ENCODE measurements at places on chromosomes 1 and 21.
A peak's percentile ranks its signal among the peaks of the same experiment; 100 is the strongest.

DNA sequence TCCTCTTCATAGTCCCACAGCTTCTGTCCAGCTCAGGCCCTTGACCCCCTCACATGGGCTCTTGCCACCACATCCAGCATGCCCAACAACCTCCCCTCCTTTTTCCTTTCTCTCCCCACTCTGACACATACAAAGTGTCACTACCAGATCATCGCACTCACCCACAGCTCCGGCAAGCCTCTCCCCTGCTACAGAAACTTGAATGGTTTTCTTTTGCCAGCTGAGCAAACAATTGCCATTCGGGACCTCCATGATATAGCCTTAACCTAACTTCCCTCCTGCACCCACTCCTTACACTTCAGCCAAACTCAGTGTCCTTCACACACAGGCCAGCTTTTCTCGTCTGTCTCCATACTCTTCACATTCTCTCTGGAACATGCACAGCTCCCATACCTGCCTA lies 43.3 kb downstream of the MAB21L3 start:
- no peak for DNase-seq

DNA sequence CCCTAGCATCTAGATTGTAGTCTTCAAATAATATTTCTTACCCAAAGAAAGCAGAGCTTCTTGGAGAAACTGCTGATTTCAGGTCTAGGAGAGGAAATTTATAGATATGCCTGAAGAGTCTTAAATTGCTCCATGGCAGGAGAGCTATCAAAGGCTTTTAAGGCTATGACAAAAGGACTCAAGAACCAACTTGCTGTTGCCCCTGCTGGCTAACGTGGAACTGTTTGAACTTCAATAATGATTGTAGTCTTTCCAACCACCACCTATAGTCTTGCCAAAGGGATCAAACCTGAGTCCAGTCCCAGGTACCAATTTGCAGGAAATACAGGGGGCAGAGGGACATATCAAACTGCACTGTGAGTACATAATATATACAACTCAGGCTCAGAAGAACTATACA lies 336.2 kb upstream of the ESRRG start:
- no peak for DNase-seq

- DNase-seq = no peak
Measured at GRCh38 chr1:192830595-192831246, 21.9 kb downstream of the RGS2 start.

GRCh38 chr1:156451505-156452160 lies 48.9 kb downstream of the MEF2D start:
- DNase-seq = no peak

DNA sequence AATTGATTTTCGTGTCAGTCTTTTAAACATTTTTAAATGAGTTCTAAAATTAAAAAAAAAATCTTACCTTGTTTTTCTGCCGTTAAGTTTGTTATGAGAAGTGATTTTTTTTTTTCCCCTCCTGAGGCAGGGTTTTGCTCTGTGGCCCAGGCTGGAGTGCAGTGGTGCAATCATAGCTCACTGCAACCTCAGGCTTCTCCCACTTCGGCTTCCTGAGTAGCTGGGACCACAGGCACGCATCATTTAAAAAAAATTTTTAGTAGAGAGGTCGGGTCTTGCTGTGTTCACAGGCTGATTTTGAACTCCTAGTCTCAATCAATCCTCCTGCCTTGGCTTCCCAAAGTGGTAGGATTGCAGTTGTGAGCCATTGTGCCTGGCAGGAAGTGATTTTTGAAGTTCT lies 41.1 kb downstream of the MTR start:
- DNase-seq = no peak

GRCh38 chr1:228050571-228051231 lies 31.8 kb upstream of the ARF1 start:
- no peak for DNase-seq

DNA sequence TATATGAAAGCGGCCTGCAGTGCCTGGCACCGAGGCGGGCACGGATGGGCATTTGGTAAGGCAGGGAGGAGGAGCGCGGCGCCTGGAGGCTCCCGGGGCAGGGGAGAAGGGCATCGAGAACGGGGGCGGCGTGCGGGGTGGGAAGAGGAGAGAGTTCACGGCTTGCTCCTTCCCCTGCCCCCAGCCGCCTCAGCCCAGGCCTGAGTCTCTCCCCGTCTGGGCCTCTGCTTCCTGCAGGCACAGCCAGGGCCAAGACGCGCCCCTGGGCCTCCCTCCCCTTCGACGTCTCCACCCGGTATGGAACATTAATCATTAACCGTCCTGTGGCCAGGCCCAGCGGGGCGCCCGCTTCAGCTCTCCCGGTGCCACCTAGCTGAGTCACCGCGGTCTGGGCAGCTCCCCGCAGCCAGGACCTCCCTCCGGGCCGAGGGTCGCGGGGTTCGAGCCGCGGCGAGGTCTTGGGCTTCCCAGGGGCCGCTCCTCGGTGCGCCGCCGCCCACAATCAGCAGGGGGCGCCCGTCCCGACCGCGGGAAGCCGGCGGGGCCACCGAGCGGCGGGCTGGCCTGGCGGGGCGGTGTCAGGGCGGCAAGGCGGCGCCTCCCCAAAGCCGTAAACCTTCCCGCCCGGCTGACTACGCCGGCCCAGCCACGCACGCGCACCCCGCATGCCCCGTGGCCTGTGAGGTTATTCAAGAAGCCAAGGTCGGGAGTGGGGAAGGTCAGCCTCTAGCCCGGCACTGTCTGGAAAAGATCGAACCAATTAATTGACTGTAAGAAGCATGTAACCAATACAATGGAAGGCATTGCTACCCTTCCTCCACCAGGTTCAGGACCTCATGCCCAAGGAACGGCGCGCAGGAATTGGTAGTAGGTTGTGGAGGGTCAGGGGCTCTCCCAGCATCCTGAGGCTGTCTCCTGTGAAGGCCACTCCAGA lies 23.4 kb upstream of the RD3 start:
- peak; percentile 90 for DNase-seq

DNA sequence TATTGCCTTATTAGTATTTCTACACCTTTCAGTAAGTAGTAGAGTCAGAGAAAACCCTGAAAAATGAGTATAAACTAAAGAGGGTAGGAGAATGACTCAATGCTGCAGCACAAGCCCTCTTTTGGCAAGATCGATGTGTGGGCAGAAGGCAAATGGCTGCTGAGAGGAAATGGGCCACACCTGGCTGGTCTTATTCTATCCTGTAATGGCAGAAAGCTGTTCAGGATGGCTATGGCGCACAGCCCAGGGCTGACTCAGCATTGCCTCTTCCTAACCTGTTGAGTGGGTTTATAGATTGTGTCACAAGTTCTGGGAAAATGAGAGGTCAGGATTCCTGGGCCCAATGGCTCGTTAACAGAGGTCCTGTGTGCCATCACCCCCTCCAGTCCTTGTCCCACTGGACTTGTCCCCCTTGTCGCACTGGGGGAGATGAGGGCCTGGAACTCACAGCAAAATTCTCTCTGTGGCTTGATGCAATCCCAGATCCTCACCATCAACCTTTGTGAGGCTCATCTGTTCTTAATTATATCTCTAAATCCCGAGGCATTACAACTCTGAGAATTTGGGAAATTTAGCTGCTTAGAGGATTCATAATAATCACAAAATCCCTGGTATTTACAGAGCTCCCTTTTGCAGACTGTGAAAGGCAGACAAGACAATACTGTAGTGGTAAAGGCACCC lies 13.2 kb downstream of the HMGB4 start:
- DNase-seq = no peak

GRCh38 chr1:215987092-215987875 lies 420.2 kb downstream of the KCTD3 start:
- DNase-seq = no peak

GRCh38 chr1:157806431-157807149 lies 13.3 kb downstream of the FCRL1 start:
- no peak for DNase-seq

DNA sequence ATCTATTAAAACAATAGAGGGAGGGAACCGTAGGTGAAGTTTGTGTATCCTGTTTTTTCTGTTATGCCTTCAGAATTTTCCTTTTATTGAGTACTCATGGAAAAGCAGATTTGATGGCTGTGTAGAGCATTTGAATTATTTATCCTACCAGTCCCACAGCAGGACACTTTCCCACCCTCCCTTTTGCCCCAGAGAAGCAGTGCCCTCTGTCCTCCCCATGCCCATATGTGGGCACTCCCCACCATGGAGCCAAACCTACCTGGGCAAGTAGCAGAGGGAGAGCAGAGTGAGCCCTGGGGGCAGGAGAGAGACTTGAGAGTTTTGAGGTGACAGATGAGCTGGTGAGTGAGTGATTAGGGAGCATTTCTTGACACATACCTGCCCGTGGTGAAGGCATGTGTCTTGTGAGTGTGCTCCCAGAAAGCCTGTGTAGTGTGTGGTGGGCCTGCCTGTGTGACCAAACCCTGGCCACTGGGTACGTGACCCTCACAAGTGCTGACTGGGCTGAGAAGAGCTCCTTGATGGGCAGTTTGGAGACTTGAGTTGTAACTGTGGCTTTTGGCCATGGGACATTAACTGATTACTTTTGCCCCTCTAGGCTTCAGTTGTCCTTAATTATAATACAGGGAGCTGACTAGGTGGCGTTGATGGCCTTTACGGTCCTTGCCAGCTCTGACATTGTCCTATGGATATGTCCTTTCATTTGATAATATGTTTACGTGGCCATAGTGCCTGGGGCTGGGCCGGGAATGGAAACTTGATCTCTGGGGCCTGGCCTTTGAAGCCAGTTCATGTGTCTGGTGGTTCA lies 3.6 kb downstream of the PSEN2 start:
- DNase-seq = no peak

DNA sequence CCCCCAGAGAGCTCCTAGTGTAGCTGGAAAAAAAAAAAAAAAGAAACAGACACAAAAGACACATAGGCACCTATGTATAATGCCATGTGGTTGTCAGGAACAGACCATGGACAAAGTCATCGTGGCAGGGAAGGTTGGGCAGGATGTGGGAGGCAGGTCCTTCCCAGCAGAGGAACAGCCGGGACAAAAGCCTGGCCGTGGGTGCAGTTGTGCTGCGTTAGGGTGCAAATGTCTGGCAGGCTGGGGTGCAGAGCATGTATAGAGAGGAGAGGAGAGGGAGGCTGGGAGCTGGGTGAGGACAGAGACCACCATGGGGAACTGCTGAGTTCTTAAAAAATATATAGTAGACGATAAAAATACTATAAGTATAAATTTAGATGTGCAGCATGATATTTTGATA lies 125.7 kb upstream of the C1orf174 start:
- no peak for DNase-seq

- DNase-seq = no peak
Measured at GRCh38 chr1:61241411-61241838, 159.1 kb downstream of the NFIA start.

- DNase-seq = no peak
Measured at GRCh38 chr1:216958569-216958968, 235.3 kb upstream of the ESRRG start.

- no peak for DNase-seq
Measured at GRCh38 chr1:184068354-184068753, 16.8 kb downstream of the TSEN15 start.

DNA sequence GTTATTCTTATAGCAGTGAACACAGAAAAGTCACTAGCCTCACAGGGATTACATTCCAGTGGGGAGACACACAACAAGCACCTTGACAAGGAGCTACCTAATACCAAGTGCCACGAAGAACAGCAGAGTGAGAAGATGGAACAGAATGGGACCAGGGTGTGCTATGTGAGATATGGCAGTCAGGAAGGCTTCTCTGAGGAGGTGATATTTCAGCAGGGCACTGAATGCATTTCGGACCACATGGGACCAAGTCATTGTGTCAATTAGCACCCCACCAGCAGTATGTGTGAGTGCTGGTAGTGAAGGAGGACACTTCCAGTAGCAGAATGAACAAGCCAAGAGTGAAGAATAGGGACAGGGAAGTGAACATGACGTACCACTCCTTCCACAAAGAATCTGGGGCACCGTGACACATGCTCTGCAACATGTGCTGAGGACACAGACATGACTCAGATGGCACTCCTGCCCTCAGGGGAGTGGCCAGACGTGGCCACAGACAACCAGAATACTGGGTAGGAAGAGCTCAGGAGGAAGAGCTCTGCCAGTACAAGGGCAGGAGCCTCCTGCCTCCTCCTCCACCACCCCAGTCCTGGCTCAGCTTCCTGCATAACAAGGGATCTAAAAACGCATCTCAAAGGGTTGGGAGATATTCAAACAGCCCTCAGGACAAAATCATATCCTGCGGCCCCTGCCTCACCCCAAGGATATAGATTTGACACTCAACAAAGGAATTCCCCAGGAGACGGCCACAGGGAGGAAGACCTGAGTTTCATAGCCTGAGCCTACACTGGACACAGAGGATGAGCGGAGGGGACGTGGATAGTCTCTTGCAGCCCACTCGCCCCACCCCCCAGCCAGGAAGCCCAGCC lies 102.5 kb downstream of the TRABD2B start:
- no peak for DNase-seq

DNA sequence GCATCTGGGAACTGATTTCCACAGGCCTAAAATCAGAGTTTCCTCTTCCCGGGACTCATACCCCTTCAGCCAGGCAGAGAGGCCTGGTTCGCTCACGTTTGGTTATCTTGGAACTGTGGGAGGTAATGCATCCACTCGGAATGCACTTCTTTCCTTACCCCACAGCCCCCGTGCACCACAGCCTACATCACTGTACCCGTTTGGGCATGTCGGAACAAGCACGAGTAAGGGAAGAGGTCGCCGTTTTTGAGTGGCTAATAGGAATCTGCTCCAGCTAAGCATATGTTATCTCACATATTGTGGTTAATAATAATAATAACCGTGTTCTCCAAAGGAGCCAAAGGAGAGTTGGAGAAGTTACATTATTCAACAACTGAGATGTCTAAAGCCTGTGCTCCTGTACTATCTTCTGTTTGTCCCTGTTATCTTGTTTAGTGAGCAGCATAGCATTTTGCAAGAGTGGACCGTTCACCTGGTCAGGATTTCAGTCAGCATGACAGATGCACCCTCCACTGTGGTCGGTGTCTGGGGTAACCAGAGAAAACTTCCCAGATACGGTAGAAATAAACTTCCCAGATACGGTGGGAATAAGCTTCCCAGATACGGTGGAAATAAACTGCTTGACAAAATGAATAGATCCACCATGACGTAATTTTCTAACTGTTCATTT lies 198.6 kb downstream of the SDCCAG8 start:
- DNase-seq = no peak

- DNase-seq = no peak
Measured at GRCh38 chr1:111032295-111032897, 68.7 kb upstream of the LRIF1 start.

DNA sequence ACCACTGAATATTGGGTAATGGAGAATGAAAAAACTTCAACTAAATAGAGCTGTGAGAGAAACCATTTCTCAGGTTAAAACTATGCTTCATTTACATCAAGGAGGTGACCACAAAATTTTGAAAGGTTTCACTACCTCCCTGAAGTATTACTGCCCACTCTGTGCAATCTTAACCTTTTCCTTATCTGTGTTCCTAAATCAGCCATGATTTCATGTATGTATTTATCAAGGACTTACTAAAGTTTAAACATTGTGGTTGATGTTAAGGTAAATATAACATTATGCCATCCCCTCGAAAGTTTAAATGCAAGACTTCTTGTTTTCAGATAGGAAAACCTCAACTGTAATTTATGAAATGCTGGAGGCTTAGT lies 84.4 kb downstream of the CLEC20A start:
- no peak for DNase-seq

- DNase-seq = no peak
Measured at GRCh38 chr21:26199456-26199855, 28.9 kb upstream of the APP start.

- DNase-seq = no peak
Measured at GRCh38 chr1:27979859-27980201, 20.1 kb downstream of the XKR8 start.

GRCh38 chr1:119294722-119295121 lies 73.9 kb upstream of the HAO2 start:
- no peak for DNase-seq

GRCh38 chr1:27856561-27857343 lies 15.6 kb upstream of the THEMIS2 start:
- DNase-seq = no peak
